ENCODE measurements at places on chromosomes 2 and 18.

DNA sequence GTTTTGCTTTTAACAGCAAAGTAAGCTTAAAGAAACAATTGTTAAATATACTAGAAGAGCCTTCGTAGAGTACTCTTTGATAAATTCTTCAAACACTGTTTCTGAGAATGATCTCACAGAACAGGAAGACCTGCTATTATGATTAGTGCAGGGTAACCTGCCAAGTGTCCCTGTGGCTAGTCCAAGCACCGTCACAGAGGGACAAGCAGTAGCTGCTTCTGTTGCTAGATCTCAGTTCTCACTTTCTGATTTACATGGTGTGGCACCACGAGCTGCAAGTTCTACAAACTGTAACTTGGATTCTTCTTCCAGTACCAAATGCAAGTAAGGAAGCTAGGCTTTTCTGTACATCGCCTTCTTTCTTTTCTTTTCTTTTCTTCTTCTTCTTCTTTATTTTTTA is 121.5 kb downstream of the PIEZO2 start:
- no peak for DNase-seq

- DNase-seq = peak; percentile 71
Observed at GRCh38 chr2:105712981-105713596, 31.6 kb upstream of the NCK2 start.

DNA sequence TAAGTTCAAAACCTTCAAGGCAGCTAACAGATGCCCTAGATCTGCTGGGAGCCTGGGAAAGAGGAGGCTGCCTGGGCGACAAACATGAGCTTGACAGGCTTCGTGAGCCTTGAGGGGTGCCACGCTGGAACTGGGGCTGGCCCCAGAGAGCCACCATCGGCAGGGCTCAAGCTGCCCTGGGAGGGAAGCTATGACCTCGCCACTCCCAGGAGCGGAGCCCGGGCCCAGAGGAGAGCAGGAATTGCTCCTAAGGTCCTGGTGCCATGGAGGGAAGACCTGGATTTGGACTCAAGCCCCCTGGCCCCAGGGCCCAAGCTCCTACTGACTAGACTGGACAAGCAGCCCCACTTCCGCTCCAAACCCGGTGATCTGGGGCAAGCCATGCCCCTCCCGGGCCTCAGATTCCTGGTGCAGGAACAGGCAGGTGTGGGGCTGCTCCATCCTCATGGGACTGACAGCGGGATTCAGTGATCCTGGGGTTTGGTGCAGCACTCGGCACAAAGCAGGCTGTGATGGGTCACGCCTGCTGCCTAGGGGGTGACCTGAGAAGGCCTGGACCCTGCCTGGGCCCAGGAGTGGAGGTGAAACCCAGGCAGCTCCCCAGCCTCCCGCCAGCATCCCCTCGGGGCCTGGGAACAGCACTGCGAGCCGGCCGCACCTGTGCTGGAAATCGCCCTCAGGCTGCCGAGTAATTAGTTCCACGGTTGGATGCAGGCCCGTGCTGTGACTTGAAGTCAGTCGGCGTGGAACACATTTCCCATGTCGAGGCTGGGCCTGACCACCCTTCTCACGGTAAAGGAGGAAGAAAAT is 246.9 kb downstream of the NDUFA10 start:
- DNase-seq = no peak

- DNase-seq = no peak
Observed at GRCh38 chr2:22290302-22290701, 1094.7 kb upstream of the KLHL29 start.

DNA sequence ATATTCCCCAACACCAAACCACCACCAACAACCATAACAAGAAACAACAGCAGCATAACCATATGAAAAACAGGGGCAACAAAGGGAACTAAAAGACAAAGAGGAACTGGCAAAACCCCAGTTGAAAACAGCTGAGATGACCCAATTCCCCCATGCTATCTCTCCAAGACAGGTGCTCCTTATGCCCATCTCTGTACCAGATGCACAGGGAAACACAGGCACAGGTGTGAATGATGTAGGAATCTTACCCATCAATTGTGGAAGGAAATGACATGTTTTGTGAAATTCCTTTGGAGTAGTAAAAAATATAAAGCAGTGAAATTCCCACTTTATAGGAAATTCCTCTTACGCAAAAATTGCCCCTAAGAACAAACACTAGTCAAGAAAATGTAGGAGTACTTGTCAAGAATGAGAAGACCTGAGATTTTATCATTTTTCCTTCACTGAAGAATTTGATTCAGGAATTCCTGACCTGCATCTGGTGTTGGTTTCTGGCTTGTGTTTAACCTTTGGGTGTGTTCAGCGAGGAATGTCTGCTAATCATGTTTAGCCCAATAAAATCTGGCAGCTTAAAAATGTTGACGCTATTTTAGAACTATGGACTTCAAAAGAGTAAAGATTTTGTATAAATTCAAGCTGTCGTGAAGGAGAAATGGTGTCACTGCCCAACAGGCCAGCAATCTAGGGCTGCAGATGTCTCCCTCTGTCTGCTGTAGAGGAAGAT is 67.7 kb upstream of the ARHGAP28 start:
- no peak for DNase-seq

GRCh38 chr2:236834284-236834683 is 251.4 kb upstream of the COPS8 start:
- no peak for DNase-seq

GRCh38 chr2:181264001-181264400 is 193.2 kb upstream of the ITGA4 start:
- no peak for DNase-seq

- no peak for DNase-seq
Observed at GRCh38 chr2:240733803-240734495, 42.3 kb downstream of the AQP12A start.

GRCh38 chr2:15953891-15954680 is 13.7 kb downstream of the MYCN start:
- no peak for DNase-seq

- no peak for DNase-seq
Observed at GRCh38 chr2:20185176-20186022, 39.5 kb downstream of the SDC1 start.

DNA sequence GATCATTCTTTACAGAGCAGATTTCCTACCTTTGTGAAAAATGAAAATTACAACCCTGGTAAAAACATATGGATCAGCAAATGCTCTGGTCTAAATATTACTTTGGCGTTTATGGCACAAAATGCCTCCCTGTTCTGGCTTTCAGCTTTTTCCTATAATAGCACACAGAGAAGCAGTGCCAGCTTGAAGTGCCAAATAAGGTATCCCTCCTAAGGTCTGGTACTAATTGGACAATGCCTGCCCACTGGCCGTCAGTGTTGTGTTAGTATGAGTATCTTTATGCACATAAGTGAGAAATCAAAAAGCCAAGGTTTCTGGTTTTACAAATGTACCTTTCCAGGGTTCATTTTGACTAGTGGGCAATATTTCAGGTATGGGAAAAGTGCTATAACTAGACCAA is 1293.7 kb upstream of the FAM98A start:
- no peak for DNase-seq

GRCh38 chr2:38033646-38034045 is 42.3 kb downstream of the CYP1B1 start:
- DNase-seq = peak; percentile 70

- DNase-seq = no peak
Observed at GRCh38 chr2:43846140-43846793, 7.5 kb downstream of the ABCG8 start.

GRCh38 chr2:95031726-95032116 is 6.2 kb downstream of the MAL start:
- DNase-seq = no peak

DNA sequence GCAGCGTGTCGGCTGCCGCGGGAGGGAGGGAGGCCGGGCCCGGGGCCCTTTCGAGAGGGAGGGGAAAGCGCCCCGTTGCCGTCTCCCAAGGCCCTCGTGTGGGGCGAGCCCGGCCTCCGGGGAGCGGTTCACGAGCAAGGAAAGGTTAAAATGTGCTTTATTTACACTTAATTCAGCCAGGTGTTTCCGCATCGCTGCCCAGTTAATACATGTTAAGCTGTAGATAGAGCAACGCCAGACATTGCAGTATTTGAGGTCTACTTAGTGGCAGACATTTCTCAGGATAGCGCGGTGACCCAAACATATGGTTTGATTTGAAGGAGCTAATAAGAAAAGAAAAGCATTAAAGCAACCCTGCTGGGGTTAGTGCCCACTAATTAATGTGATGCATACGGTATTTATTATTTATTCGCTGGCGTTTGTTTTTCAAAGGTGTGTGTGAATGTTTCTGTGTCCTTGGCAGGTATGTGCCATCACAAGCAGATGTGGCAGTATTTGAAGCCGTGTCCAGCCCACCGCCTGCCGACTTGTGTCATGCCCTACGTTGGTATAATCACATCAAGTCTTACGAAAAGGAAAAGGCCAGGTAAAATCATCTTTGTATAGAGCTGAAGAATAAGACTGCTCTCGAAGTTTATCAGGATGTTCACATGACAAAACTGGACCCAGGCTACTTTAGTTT is 571 bp downstream of the EEF1B2 start:
- peak; percentile 45 for DNase-seq

DNA sequence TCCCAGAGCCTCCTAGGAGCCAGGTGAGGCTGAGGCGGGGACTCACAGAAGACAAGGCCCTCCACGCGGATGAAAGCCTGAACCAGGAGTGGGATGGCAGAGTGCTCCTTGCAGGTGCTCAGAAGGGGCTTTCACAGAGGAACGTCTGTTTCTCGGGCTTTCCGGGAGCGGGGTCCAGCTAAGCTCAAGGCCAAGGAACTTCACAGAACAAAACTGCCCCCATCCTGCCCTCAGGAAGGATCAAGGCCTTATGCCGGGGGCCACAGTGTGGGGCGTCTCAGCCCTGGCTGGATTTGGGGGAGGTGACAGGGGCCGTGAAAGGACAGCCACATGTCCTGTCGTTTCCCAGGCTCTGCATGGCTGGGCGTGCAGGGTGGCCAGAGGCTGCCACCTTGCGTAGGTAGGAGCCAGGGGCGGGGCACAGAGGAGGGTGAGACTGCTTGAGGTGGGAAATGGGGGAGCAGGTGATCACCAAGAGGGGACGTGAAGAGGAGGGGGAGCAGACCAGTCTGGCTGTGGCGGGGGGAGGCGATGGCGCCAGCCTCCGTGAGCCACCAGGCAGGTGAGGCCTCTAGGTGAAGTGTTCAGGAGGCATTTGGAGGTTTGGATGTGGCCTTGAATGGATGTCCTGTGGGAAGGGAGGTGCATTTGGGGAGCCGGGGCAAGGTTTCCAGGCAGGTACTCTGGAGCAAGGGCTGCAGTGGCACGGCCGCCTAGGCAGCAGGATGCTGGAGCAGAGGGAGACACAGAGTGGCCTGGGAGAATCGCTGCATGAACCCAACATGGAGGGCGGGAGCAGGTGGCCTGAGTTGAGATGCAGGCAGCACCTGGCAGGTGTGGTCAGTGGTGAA is 79.1 kb downstream of the TWIST2 start:
- no peak for DNase-seq

- DNase-seq = peak; percentile 69
Observed at GRCh38 chr2:205698286-205699268, 16.3 kb downstream of the NRP2 start.

DNA sequence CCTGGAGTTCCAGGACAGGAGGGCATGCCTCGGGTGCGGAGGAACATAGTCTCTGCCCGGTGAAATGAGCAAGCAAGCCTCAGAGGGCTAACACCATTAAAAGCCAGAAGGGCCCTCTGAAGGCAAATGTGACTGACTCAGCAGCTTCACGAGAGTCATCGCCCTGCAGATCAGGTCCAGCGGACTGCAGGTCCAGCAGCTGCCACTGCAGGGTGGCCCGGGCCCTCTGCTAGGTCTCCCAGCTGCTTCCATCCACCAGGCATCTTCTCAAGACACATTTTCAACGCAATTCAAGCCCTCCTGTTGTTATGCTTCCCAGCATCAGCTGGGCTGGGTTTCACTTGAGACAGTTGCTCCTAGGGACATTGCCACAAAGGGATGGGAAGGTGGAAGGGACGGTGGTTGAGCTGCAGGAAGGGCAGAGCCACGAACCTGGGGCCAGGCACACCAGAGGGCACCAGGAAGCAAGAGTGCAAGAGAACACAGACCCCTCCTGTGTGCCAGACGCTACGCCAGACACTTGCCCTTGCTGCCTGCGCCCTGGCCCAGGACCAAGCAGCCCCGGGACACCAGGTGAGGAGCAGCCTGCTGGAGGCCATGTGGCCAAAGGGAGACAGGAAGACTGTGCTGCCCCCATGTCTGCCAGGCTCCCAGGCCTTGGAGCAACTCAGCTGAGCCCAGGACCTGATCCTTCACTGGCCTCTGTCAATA is 173.0 kb downstream of the HDAC4 start:
- no peak for DNase-seq

GRCh38 chr2:97691166-97691565 is 21.7 kb downstream of the C2orf92 start:
- no peak for DNase-seq

DNA sequence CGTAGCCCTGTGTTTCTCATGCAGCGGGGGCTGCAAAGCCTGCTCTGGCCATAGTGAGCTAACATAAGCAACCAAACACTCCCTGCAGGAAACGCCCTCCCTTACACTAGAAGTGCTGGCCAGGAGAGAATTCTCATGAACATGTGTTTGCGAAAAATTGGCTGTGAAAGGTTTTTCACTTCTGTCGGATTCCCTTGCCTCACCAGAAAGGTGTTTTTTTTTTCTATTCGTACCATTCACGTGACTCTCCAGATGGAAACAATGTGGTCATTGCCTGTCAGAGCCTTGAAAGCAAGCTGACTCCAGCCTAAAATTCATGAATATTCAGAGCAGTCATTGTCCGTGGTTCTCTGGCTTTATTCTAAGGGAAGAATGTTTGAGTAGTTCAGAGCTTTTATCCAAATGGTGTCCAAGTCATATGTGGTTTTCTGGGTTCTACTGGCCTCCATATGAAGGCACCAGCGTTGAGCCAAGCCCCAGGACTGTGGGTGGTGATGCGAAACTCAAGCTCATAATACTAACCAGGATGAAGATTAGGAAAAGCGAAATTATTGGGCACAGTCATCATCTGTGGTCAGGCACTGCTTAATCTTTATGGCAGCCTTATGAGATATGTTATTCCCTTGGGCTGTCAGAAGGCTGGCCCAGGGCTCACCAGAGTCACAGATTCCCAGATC is 236.4 kb downstream of the ALPK2 start:
- DNase-seq = peak; percentile 72

Measured in AG10803 (cell line).